ENCODE measurements at places on chromosomes 12 and 14.
A peak's percentile ranks its signal among the peaks of the same experiment; 100 is the strongest.

DNA sequence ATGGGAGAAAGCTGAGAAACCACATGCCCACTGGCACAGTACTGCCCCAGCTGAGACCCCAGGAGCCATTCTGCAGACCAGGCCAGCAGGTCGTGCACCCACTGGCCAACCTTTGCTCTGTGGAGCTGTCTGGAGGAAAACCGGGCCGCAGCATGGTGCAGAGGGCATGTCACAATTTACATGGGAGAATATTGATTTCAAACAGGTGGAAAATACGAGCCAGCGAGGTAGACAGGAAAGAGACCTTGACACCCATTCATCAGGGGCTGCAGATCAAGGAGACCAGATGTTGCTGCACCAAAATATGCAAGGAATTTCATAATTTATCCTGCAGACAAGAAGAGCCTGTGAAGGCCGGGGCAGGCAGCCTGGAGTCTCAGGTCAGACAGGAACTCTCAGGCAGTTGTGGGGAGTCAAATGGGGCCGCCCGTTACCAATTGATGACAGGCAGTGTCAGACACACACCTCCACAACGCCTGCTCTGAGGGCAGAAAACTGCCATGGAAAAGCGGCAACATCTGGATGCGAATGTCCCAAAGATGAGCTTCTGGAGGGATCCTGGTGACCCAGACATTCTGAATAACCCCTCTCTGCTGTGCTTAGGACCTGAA lies 74.6 kb upstream of the BCL11B start:
- DNase-seq = no peak

DNA sequence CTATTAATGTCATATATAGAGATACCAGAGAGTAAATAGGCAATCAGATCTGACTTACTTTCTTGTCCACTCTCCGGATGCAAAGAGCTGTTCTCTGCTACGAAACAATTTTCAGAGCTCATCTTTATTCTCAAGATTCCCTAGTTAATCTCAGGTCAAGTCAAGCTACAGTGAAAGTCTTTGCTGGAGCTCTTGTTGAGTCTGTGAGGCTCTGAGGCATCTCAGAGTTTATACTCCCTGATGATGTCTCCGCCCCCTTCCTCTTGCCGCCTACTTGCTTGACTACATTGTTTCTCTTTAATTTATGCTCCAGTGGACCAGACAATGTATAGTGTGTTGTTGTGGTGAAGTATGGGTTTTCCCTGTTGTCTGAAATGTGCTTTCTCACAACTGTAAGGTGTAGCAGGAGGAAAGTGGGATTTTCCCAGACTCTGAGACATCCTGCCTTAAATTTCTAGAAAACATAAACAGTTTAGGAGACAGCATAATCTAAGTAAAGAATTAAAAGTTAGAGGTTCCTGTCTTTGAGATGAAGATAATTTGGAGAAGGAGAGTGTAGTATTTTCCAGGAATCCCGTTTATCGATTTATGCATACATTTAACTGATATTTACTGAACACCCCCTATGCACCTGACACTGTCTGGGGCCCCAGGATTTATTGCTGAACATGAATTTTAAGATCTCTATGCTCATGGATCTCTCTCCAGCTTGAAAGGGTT lies at the start of gene CD69:
Gene CD69 (minus strand): TSS at position 203 of the 720 bp plus-strand sequence. CDS start 81 bp downstream, at position 122.
- no peak for DNase-seq

GRCh38 chr12:27667540-27667939 lies 28.7 kb upstream of the REP15 start:
- DNase-seq = no peak

DNA sequence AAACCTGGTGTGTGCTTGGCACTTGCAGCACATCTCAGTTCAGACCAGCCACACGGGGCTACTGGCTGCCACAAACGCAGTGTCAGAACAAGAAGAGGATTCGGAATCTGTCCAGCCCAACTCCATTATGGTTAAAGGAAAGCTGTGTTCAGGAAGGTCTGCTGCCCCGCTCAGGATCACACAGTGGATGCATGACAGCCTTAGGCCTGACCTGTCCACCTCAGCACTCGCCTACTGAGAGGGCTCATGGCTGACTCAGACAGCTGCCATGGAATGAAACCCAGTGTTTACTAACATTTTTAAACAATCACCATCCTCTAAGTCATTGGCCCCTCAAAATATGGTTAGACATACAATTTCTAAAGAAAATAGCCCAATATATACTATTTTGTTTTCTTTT lies 5.6 kb upstream of the NIN start:
- DNase-seq = no peak

DNA sequence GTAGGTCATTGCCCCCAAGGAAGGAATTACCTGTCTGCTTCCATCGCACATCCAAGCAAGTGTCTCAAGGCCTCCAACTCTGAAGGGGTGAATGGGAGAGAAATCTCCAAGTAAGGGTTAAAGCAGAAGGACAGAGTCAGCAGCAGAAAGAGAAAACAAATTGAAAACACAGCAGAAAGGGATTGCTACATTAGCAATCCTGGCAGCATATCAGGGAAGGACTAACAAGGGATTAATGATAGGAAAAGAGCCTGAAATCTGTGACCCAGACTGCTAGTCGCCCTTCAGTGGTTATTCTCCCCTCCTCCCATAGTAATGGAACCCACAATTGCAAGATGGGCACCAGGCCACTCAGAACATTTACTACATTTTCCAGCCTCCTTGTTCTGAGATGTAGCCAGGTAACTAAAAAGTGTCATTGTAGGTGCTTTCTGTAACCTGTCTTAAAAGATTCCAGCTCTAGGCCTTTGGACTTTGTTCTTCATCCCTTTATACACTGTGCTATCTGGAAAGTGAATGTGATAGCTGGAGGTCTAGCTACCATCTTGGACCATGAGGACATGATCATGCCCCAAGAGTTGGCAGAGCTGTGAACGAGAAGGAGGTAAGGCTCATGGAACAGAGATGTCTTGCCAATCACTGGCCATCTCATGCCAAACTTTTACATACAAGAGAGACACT lies 36.0 kb downstream of the MAP3K9 start:
- DNase-seq = no peak

DNA sequence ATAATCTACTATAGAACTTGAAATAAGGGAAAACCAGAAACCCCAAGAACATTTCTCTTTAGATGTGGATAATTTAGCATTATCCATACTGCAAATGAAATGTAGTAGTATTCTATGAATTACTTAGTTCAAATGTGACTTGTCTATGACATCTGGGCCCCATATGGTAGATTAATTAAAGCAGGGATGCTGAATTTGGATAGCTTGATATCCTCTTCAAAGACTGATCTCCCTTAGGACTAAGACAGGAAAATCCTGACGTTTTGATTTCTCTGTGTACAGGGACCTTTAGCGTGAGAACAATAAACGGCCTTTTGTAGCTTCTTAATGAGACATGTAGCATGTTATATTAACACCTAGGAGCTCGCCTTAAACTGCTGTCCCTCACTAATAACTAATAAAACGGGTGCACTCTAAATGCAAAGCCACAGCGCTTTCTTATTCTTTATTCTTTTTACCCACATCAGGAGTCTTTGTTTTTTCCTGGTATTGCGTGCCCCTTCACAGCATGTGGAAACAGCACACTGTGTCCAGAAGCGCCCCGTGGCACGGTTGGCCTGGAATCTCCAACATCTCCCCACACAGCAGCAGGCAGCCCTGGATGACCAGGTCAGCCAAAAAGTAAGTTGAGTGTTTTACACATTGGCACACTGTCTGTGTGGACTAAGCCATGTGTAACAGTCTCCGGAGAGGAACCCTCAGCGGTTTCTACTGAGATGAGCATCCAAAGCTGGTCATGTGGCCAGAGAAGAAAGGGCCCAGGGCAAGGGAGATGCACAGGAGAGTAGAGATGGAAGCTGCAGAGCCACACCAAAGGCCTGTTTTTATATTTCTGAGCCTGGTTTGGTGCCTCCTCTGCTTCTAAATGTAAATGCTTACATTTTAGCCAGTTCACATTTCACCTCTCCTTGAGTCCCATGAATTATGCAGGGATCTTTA lies 93.1 kb downstream of the SRGAP1 start:
- DNase-seq = no peak

- DNase-seq = no peak
Measured at GRCh38 chr12:31710021-31710818, 18.6 kb downstream of the AMN1 start.

- no peak for DNase-seq
Measured at GRCh38 chr14:70096866-70097265, 91.9 kb downstream of the SLC8A3 start.

GRCh38 chr14:95498622-95499353 lies 17.7 kb downstream of the SYNE3 start:
- peak; percentile 81 for DNase-seq

GRCh38 chr14:104096751-104097700 lies 11.5 kb downstream of the ASPG start:
- no peak for DNase-seq

DNA sequence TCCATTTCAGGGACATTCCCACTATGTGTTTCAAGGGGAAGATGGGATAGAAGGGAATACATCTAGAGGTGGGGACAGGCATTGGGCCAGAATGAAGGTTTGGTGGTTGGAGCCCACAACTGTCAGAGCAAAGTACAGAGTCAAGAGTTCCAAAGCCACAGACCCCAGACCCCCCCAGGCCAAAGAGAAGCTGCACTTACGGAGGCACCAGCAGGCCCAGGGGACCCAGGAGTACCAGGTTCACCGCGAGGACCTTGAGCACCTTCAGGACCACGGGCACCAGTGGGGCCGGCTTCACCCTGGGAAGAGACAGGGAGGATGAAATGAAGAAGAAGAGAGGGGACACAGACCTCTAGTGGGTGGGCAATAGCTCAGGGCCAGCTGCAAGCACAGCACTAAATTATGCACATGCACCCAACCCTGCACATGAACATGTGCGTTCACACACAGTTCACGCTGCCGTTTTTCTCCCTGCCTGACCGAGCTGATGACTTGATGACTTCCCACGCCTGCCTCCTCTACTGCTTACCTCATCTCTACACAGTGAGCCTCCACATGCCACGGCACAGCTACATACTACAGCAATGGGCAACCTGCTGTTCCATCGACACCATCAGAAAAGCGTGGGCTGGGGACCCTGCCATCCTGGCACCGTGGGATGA lies 16.7 kb downstream of the COL2A1 start:
- DNase-seq = no peak

GRCh38 chr14:99250636-99251208 lies 21.3 kb downstream of the BCL11B start:
- no peak for DNase-seq

DNA sequence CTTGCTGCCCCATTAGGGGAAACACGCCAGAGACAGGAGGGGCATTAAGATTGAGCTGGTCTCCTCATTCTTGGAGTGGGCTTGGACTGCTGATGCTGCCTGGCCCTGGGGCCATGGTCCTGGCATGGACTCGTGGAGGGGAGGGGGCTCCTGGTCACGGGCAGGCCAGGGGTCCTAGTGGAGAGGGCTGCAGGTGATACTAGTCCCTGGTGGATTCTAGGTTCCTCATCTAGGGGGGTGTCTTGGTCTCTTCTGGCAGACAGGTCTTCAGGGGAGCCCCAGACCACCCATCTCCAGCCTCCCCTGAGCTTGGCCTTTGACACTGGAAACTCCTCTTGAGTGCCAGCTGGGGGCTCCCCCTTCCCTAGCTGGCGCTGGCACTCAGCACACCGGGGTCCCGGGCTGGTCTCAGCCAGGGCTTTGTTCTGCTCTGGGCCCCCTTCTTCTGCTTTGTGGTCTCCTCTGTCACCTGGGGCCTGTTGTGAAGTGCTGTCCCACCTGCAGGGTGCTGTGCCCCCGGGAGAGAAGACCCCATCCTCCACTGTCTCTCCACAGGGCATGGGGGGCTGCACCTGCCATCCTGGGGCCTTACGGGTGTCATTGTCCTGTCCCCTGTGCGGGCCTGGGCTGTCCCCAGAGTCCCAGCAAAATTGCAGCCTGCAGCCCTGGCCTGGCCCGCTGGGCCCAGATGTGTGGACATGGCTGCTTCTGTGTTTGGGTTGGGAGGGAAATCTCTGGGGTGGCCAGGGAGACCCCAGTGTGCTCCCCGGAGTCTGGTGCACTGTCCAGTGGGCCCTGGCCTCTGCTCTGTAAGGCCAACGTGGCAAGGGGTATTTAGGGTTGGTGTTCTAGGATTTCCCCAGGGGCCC lies 2.3 kb downstream of the KIF26A start:
- peak; percentile 33 for DNase-seq

GRCh38 chr12:68755536-68756243 lies 9.7 kb downstream of the SLC35E3 start:
- DNase-seq = no peak

GRCh38 chr14:51951656-51952055 lies 37.7 kb upstream of the RTRAF start:
- no peak for DNase-seq

- DNase-seq = no peak
Measured at GRCh38 chr12:19025582-19025981, 104.0 kb upstream of the PLEKHA5 start.

DNA sequence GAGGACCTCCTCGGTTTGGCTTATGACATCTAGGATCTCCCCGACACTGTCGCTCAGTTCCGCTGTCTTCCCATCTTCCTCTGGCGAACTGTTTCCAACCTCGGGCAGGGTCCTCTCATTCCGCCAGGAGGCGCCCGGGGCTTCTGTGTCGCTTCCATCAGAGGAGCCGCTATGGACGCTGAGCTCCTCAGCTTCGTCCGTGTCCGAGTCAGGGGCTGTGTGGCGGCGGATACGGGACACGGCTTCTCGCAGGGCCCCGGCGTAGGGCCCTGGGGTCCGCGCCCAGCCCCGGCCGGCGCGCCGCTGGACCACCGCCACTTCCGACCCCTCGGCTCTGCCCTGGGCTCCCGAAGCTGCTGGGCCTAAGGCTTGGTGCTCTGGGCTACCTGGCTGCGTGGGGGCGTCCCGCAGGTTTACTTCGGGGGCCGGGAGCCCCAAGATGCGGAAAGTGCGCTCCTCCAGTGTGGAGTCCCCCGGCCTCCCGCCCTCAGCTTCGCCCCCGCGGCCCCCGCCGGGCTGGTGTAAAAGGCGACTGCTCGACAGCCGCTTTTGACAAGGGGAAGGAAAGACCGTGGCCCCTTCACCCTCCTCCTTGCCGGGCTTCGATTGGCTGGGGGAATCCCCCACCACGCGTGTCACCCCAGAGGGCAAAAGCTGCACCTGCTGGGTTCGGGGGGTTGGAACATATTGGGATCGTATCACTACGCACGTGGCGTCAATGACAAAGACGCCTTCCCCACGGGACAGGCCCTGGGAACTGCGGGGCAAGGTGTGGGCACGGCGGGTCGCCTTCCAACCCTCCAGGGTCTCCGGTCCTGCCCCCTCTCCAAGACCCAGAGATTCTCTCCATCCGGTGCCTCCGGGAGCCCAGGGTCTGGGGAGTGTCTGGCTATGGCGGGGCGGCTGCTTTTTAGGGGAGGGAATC lies 2.1 kb downstream of the DDN start:
- peak; percentile 85 for DNase-seq

- DNase-seq = no peak
Measured at GRCh38 chr12:14367040-14367661, 1.7 kb downstream of the ATF7IP start.

DNA sequence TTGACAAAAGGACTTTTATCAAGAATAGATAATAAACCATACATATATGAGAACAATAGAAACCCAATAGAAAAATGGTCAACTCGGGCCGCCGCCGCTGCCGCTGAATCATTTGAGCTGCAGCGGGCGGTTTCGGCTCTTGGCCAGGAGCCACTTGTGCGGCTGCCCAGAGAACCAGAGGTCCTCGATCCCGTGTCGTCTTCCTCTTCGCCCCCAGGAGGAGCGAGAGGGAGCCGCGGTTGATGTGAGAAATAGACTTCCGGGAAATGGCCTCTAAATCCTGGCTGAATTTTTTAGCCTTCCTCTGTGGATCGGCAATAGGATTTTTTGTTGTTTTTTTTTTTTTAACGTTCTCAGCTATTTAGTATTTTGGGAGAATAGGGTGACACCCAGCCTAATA lies 44.8 kb downstream of the CPSF6 start:
- peak; percentile 76 for DNase-seq
